Neural progenitor cell (in vitro differentiated cells): ENCODE measurements at places on chromosomes 1 and 21. TPM values are rescaled to one million over a fixed set of nuclear protein-coding genes. Genes with fewer than 3 reads are reported as not detected.
A peak's percentile ranks its signal among the peaks of the same experiment; 100 is the strongest.

- H3K27ac ChIP-seq = no peak overlapping the region
- H3K27me3 ChIP-seq = no peaks in the 10 kb centered on the region
- no peaks in the 10 kb centered on the region for H3K4me1 ChIP-seq
- no peaks in the 10 kb centered on the region for H3K36me3 ChIP-seq
- no peak for DNase-seq
Observed at GRCh38 chr1:245937316-245938045, 569.6 kb downstream of the SMYD3 start.

- H3K27ac ChIP-seq = no peak overlapping the region
- H3K36me3 ChIP-seq = no peaks in the 10 kb centered on the region
- DNase-seq = no peak
- H3K4me1 ChIP-seq = peaks cover 31% of the 10 kb centered on the region
- H3K4me3 ChIP-seq = peak overlapping the region; percentile 89
Observed at GRCh38 chr1:2226525-2227345, 1.4 kb upstream of the SKI start.

The CIART gene
- 22.6 and 25.3 TPM in 2 replicates for total RNA-seq

- H3K36me3 ChIP-seq = no peaks in the 10 kb centered on the region
- no peak overlapping the region for H3K4me3 ChIP-seq
- no peak for DNase-seq
- peaks cover 6% of the 10 kb centered on the region for H3K4me1 ChIP-seq
Observed at GRCh38 chr21:15353546-15353945, 288.7 kb upstream of the NRIP1 start.

DNA sequence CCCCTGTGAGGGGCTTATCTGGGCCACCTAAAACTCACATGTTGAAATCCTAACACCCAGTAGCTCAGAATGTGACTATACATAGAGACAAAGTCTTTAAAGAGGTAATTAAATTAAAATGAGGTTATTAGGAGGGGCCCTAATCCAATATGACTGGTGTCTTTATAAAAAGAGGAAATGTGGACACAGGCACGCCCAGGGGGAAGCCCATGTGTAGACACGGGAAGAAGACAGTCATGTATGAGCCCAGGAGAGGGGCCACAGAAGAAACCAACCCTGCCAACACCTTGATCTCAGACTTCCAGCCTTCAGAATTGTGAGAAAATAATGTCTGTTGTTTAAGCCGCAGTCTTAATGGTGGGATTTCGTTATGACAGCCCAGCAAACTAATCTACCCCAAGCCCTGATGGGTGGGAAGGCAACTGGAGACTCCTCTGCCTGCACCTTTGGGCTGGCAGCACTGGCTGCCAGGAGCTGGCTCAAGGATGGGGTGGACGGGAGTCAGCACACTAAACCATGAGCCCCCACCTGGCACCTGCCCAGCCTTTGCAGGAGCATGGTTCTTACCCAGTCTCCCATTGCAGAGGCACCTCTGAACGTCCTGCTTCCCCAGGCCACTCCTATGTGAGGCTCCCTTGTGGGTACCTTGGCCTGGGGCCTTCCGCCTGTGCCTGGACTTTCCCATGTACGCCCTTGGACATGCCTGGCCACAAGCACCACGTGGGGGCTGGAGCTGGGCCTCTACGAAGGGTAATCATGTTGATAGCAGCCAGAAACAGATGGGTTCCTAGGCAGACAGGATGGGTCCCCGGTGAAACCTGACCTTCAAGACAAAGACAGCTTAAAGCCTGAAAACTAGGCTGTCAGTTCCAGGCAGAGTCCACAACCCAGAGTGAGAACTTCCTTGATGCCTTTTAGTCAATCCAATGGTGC lies 57.1 kb upstream of the DMRTB1 start:
- no peak for DNase-seq
- H3K36me3 ChIP-seq = no peaks in the 10 kb centered on the region
- peaks cover 1% of the 10 kb centered on the region for H3K4me1 ChIP-seq
- H3K27me3 ChIP-seq = no peaks in the 10 kb centered on the region

The SPRTN gene
- total RNA-seq = 18.7 and 21.5 TPM in 2 replicates

DNA sequence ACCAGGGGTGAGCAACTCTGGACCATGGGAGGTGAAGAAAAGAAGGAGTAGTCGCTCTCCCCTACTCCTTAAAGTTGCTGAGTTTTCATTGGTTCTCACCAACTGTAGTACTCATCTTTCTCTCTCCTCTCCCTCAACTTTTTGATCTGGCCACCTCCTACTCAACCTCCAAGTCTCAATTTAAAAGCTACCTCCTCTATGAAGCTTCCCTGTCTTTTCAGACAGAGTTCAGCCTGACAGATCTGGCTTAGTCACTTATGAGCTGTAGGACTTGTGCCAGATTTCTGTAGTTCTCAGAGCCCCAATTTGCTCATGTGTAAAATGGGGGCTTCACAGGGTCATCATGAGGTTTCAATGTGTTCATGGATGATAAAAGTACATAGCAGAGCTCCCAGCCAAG lies 34.5 kb upstream of the HTR1D start:
- no peaks in the 10 kb centered on the region for H3K4me1 ChIP-seq
- H3K27me3 ChIP-seq = no peaks in the 10 kb centered on the region
- no peak overlapping the region for H3K27ac ChIP-seq
- no peak overlapping the region for H3K4me3 ChIP-seq

DNA sequence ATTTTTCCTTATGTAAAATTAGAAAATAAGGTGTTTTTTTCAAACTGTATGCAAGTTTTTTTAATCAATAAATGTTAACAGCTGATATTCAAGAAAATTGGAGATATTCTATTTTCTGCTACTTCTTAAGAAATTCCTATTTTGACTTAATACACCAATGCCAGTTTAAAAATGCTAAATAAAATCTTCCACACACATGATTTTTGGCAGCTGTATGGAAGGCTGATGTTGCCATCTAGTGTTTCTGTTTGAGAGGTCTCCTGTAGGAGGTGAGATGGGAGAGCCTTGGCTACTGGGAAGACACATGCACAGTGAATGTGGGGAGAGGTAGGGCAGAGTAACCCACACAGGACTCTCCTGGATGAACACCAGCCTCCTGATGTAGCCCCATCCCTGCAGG lies 29.2 kb upstream of the OR2B11 start:
- H3K27ac ChIP-seq = no peak overlapping the region
- H3K4me3 ChIP-seq = no peak overlapping the region
- peak; percentile 49 for DNase-seq
- H3K4me1 ChIP-seq = no peaks in the 10 kb centered on the region
- no peaks in the 10 kb centered on the region for H3K36me3 ChIP-seq
- no peaks in the 10 kb centered on the region for H3K27me3 ChIP-seq

DNA sequence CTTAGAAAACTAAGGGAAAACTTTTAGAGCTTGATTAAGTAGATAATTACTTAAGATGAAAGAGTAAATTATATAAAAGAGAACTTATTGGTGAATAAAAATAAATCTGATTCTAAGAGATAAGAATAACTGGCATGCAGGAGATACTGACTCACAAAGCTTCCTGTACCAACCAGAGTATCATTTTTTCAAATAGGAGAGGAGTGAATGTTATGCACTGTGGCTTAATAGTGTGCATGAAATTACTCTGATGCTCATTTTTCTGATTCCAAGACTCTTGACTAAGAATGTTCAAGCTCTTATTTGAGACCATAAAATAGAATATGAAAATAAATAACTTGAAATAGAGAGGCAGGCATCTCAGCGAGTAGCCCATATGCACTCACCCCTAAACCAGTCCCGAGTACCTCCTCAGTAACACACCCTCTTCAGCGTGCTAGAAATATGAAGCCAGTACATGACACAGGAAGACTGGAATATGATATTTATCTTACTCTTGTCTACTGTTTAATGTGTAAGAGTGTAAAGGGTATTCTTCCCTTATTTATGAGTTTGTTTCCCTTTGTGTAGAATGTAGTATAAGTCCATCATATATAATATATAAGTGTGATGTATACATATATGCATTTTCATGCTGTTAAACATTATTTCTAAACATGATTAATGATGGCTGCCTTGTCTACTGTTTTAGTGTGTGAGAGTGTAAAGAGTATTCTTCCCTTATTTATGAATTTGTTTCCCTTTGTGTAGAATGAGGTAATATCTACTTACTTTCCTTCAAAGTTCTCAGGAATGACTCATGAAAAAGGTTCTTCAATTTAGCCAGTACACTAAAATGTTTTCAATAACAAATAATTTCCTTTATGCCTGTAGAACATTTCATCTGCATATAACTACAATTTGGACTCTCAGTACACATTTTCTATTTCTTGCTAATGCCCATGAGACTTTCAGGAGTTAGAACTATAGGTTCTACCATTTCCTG lies 99.2 kb upstream of the PALMD start:
- peaks cover 7% of the 10 kb centered on the region for H3K4me1 ChIP-seq
- H3K27me3 ChIP-seq = no peaks in the 10 kb centered on the region
- H3K4me3 ChIP-seq = no peak overlapping the region
- H3K27ac ChIP-seq = no peak overlapping the region
- H3K36me3 ChIP-seq = no peaks in the 10 kb centered on the region

DNA sequence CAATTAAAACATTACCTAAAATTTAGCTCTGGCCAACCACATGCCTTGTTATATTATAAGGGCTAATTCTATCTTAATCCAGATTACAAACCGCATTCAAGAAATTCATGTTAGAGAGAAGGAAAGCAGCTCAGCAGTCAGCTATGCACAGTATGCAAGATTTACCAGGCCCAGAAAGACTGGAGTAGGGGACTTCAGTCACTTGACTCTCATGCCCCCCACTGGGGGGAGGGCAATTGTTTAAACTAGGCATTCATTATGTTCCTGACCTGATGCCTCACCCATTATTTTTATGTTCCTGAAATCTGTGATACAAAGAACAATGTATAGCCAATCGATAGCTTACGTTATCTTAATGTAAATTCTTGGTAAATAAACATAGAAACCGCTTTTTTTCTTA lies 96.9 kb downstream of the ZNF644 start:
- no peaks in the 10 kb centered on the region for H3K27me3 ChIP-seq
- H3K4me3 ChIP-seq = no peak overlapping the region
- peaks cover 52% of the 10 kb centered on the region for H3K4me1 ChIP-seq

DNA sequence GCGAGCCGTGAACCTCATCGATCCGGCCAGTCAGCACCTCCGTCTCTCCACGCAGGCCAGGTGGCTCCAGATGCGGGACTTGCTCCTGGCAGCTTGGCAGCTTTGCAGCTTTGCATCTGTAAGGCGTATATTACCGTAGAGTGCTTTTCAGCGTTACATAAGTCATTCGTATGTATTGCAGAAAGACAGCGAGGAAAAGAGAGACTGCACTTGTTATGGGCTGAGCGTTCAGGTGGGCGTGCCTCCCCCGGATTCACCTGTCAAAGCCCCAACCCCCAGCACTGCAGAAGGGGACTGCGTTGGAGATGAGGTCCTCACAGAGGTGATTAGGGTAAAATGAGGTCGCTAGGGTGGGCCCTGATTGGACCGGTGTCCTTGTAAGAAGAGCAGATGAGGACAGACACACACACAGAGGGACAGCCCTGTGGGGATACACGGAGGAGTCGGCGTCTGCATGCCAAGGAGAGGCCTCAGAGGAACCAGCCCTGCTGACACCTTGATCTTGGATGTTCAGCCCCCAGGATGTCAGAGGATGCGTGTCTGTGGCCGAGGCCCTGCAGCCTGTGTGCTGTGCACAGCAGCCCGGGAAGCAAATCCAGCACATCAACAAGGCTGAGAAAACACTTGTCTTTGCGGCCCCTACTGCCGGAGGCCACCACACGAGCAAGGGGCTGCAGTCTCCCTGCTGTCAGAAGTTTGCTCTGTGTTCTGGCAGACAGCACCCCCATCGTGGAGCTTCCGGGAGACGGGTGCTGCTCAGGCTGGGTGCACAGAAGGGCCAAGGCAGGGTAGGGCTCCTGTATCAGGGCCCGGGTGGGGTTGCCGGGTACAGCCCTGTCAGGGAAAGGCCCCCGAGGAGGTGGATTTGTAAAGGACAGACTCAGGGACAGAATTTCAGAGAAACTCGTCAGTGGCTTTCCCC lies 10.9 kb upstream of the AGPAT3 start:
- H3K27me3 ChIP-seq = no peaks in the 10 kb centered on the region
- no peaks in the 10 kb centered on the region for H3K4me1 ChIP-seq
- DNase-seq = no peak

GRCh38 chr1:59071876-59072582 lies 224.9 kb upstream of the FGGY start:
- H3K27me3 ChIP-seq = no peaks in the 10 kb centered on the region
- peaks cover 24% of the 10 kb centered on the region for H3K4me1 ChIP-seq
- DNase-seq = no peak
- no peak overlapping the region for H3K27ac ChIP-seq

The FCRL4 gene
- not detected in 2 replicates for total RNA-seq

The FAM72B gene
- 36.9 and 48.4 TPM in 2 replicates for total RNA-seq

DNA sequence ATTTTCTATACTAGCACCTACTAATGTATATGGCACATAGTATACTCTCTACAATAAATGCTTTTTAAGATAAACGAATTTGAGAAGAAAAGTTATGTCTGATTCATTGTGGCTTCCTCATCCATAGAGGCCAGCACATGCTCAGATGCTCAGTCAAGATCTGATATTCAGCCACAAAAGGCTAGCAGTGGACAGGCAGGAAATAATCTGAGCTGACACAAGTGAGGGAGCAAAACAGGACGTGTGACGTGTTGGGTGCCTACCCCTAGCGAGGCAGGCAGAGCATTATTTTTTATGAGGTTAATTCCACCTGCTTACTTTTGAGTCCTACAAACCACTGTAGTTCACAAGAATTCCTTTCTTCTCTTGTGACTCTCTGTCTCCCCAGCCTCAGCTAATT lies 550.9 kb downstream of the SMYD3 start:
- no peaks in the 10 kb centered on the region for H3K27me3 ChIP-seq
- no peaks in the 10 kb centered on the region for H3K36me3 ChIP-seq
- no peaks in the 10 kb centered on the region for H3K4me1 ChIP-seq
- no peak overlapping the region for H3K4me3 ChIP-seq
- no peak overlapping the region for H3K27ac ChIP-seq

The CCDC27 gene
- total RNA-seq = not detected in 2 replicates

The TNFAIP8L2 gene
- total RNA-seq = not detected in 2 replicates

GRCh38 chr1:168136709-168137514 lies at the start of gene GPR161:
Gene GPR161, minus strand, starts transcription at chr1:168136930. Its CDS starts 32,080 bp downstream, at chr1:168104850.
- H3K4me3 ChIP-seq = peak within 1 kb of the TSS; percentile 81
- peaks cover 34% of the 10 kb centered on the region for H3K4me1 ChIP-seq
- peak; percentile 92 for DNase-seq
- peak within 1 kb of the TSS; percentile 76 for H3K27ac ChIP-seq
- H3K36me3 ChIP-seq = no peaks in the 10 kb centered on the region
- no peaks in the 10 kb centered on the region for H3K27me3 ChIP-seq

DNA sequence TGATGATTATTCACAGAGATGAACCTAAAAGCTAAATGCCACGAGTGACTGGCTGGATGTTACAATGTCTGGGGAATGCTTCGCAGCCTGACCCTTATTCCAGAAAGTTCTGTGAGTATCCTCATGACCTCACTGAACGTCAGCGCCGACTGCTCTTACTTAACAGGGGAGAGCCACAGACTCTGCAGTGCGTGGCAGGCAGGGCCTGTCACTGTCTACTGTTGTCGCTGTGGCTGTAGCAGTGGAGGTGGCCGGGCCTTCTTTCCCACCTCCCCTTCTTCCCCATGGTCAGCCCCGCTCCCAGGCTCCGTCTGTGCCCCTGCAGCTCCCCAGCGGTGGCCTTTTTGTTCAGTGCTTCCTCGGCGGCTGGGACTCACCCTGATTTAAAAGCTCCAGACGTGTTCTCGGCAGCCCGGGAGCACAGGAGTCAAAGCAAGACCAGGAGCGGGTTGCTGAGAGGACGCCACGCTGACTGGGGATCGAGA lies 52.2 kb upstream of the TARBP1 start:
- no peak overlapping the region for H3K27ac ChIP-seq
- H3K4me3 ChIP-seq = no peak overlapping the region
- no peaks in the 10 kb centered on the region for H3K27me3 ChIP-seq
- H3K4me1 ChIP-seq = peaks cover 40% of the 10 kb centered on the region

GRCh38 chr1:219088778-219089557 lies 84.7 kb upstream of the LYPLAL1 start:
- no peaks in the 10 kb centered on the region for H3K36me3 ChIP-seq
- no peak for DNase-seq
- H3K27me3 ChIP-seq = no peaks in the 10 kb centered on the region
- no peaks in the 10 kb centered on the region for H3K4me1 ChIP-seq
- H3K4me3 ChIP-seq = no peak overlapping the region
